GM03348 (cell line): ENCODE measurements at places on chromosomes 5 and 9.
A peak's percentile ranks its signal among the peaks of the same experiment; 100 is the strongest.

- DNase-seq: no peak
These were observed 10.6 kb upstream of the GRIN1 start for GRCh38 chr9:137128158-137128861.

DNA sequence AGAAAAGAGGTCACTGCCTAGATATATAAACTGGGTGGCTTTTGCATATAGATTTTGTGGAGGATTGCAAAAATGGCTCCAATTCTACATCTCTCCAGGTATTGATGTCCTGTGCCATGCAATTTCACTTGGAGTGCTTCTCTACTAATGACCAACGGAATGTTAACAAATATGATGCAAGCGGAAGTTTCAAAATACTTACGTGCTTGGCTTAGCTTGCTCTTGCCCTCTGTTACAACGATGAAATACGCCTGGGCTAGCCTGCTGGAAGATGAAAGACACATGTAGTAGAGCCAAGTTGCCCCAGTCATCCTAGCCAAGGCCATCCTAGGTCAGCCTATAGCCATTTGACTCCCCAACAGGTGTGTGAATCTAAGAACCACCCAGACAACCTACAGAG lies 3.6 kb upstream of the POC5 start:
- no peak for DNase-seq

DNA sequence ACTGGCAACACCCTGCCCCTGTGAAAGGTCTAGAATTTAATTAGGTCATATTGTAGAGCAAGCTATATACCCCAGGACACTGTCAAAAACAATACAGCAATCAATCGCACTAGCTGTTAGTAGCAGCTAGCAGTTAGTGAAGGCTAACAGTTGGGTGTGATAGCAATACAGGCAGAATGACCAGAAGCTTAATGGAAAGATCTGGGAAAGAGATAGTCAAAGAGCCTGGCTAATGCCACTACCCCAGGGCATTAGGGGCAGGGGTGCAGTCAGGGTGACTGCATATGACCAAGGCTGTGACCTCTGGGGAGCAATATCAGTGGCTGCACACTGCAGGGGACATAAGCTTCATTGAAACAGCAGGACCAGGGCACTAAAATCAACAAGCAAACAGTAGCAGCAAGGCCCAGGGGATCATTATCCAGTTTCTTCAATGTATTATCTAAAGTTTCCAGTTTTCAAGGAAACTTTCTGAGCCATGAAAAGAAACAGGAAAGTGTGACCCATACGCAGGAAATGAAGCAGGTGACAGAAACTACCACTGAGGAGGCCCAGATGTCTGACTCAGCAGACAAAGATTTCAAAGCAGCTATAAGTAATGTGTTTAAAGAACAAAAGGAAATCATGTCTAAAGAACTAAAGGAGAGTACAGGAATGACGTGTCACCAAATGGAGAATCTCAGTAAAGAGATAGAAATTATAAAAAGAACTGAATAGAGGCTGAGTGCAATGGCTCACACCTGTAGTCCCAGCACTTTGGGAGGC lies 82.4 kb downstream of the ZNF354C start:
- peak; percentile 61 for DNase-seq

DNA sequence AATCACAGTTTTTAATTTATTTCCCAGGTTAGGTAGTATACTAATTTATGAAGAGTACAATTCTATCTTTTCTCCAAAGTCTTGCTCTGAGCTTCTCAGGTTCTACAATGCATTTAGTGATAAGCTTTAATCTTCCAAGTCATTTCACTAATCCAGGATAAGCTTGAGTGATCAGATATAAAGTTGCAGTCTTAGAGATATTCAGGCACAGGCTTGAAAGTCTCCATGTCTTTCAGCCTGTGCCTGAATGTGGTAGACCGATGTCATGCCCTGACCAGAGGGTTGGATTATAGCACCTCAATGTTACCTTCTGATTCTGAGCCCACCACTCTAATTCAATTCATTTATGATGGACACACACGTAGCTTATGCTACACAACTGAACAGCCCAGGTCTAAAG lies 3.2 kb downstream of the CRHBP start:
- no peak for DNase-seq

- peak; percentile 82 for DNase-seq
These were observed 3.1 kb upstream of the FCHSD1 start for GRCh38 chr5:141654298-141654697.

- peak; percentile 31 for DNase-seq
These were observed 556.0 kb downstream of the EBF1 start for GRCh38 chr5:158543539-158544387.
